ENCODE measurements at places on chromosomes 16 and 17.

GRCh38 chr17:67433248-67433924 is 56.3 kb downstream of the PITPNC1 start:
- DNase-seq = no peak

- no peak for DNase-seq
Observed at GRCh38 chr17:3641717-3642486, 5.3 kb downstream of the CTNS start.

DNA sequence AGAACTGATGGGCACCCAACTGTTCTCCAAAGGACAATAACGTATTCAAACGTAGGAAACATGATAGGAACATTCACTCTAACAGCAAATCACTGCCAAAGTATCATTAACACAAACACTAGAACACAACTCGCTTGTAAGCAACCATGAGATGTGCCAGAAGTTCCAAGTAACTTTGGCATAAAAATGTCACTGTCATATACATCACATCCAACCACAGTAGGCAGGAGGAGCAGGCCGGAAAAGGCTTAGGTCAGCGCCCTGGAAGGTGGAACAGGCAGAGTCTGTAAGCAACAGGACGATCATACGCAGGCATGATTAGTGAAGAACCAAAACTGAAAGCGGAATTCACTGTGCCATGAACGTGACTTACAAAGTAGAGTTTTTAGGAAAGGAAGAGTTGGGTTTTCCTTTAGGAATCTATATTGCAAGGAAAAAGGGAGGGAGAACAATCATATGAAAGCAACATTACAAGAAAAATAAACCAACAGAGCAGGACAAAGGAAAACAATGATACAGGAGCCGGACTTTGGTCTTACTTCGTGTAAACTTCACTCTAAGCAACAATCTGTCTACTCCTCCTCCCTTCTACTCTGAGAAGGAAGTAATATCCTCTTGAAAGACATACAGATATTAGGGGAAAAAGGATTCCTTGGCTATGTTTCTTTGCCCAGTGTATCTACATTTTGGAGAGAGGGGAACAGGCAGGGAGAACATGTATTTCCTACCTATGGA is 52.3 kb downstream of the YWHAE start:
- DNase-seq = no peak

DNA sequence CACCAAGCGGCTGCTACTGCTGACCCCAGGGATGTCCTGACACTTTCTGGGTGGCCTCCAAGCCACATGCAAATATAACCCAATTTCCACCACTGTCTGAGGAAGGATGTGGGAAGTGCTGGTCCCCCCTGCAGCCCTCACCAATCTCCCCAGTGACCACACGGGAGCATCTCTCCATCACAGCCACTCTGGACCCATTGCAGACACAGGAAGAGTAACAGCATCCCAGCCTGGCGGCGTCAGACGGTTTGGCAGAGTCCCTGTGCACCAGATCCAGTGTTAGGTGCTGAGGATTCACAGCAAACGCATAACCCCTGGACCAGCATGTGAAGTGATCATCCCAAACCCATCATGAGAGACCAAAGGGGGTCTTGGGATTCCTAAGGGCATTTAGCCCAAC is 163.7 kb upstream of the TNRC6C start:
- no peak for DNase-seq

GRCh38 chr16:1430759-1431496 is at the start of gene PERCC1:
Gene PERCC1 (plus strand): TSS chr16:1431078. CDS start chr16:1432594, 1,516 bp downstream.
- DNase-seq = no peak

DNA sequence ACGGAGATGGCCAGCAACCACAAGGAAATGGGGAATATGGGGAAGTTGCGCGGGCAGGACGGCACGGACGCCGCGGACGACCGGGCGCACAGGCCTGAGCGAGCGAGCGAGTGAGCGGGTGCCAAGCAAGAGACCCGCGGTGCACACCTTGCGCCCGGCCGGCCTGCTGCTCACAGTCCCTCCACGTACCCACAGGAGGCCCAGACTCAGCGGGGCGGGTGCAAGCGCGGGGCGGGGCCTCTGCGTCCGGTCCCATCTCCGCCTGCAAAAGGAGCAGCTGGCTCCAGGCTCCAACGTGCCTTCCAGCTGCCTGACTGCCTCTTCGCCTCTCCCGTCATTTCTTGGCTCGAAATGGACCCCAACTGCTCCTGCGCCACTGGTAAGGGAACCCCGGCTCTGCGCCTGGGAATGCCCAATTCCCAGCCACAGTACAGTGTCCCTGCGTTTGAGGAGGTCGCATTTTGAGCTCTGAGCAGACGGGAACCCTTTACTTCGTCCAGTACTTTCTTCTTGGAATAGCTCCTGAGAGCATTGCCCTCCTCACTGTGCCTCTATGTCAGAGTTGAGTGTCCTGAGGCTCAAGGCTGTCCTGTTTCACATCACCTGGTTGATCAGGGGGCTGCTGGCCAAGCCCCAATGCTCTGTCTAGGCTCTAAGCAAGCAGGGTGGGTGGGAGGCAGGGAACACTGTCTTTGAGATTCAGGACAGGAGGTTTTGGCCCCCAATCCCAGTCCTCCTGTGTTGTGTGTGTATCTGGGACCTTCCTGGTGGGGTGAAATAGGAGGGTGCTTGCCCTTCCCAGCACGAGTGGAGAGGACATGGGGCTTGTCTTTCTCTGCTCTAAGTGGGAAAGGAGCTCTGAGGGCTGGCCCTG is 8.1 kb upstream of the MT1E start:
- no peak for DNase-seq

DNA sequence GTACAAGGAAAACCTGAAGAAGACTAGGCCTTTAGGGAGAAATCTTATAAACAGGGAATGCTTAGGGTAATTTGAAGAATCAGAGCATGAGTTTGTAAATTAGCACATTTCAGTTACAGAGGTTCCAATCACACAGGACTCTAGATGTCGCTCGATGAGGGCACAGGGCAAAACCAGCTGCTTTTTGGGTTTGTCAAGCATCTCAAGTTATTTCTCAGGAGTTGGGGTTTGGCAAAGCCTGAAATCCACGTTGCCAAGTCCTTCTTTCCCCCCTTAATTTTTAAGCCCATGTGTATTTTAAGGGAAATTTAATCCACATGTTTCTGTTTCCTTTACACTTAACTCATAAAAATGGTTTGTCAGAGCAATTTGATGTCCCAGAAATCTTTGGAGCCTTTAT is 146.9 kb downstream of the ANKFN1 start:
- no peak for DNase-seq

DNA sequence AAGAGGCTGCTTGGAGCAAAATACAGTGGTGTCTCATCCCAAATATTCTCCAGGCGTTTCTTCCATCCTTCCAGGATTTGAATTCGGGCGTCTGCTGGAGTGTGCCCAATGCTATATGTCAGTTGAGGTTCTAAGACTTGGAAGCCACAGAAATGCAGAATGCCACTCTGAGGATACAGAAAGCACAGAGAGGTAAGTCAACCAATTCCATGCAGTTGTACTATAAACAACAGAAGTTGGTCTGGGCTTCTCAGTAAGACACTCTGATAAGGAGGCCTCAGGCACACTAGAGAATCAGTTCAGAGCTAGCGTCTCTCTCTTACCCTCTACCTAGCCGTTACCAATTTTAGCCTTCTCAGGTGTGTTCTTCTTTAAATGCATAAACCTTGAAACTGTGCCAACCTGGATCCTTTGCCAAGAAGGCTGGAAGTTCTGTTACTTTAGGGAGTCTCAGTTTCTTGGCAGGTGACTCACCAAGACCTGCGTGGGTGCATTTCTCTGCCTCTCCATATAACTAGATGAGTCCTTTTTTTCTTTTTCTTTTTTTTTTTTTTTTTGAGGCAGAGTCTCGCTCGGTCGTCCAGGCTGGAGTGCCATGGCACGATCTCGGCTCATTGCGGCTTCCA is 15.1 kb downstream of the NQO1 start:
- DNase-seq = no peak

DNA sequence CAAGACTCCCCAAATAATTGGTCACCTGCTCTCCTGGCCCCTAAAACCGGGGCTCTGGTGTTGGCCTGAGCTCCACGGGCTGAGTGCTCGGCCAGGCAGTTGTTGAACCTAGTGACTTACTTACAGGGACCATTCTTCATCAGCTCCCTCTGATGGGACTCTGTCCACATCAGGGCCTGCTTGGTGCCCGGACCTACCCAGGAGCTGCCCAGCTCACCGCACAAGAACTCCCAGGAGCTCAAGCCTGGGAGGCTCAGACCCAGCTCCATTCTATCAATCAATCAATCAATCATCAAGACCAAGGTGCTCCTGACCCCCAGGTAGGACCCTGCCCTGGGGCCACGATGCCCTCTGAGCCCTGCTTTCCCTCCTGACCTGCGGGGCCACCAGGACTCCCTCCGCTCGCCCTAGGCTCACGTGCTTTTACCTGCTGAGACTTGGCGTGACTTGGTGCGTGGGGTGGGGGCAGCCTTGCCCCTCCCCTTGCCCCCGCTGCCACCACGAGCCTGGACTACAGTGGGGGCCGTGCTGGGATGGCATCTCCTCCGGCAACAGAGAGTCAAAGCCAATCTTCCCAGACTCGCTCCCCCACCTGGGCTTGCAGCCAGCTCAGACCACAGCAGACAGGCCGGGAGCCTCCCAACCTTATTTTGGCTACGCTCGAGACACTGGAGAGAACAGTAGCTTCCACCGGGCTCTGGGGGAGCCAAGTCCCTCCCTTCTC is 15.7 kb downstream of the IL34 start:
- no peak for DNase-seq

DNA sequence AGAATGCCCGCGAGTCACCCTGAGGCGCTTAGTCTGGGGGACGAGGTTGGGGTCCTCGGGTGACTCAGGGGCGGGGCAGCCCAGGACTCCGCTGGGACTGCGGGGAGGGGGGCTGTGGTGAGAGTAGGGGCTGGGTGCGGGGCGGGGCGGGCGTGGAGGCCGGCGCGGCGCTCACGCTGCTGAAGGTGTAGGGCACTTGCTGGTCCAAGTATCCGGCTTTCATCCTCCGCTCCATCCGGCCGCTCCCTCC is 832 bp downstream of the ETV4 start:
- no peak for DNase-seq

GRCh38 chr16:48562475-48562874 is 47.5 kb downstream of the N4BP1 start:
- DNase-seq = no peak

GRCh38 chr17:1126801-1127550 is 52.8 kb downstream of the ABR start:
- DNase-seq = no peak

DNA sequence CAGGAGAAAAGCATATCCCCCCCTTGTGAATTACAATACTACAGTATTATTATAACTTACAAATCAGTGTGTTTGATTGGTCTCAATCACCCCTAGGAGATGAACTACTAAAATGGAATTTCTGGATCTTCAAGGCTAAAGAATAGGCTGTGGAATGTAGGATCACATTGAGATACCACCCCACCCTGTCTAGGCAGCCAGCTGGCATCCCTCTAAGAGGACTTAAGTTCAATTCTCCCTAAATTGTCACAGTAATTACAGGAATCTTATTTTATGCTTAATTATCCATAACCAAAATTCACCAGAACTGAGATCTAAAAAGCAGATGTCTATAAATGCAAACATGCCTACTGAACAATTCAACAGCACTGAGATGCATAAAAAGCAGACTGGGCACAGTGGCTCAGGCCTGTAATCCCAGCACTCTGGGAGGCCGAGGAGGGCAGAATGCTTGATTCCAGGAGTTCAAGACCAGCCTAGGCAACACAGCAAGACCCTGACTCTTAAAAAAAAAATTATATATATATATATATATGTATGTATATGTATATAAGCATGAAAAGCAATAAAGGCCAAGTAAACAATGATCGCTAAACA is 12.0 kb downstream of the AP1G1 start:
- no peak for DNase-seq

GRCh38 chr16:2486645-2487516 is 12.0 kb downstream of the TBC1D24 start:
- no peak for DNase-seq

DNA sequence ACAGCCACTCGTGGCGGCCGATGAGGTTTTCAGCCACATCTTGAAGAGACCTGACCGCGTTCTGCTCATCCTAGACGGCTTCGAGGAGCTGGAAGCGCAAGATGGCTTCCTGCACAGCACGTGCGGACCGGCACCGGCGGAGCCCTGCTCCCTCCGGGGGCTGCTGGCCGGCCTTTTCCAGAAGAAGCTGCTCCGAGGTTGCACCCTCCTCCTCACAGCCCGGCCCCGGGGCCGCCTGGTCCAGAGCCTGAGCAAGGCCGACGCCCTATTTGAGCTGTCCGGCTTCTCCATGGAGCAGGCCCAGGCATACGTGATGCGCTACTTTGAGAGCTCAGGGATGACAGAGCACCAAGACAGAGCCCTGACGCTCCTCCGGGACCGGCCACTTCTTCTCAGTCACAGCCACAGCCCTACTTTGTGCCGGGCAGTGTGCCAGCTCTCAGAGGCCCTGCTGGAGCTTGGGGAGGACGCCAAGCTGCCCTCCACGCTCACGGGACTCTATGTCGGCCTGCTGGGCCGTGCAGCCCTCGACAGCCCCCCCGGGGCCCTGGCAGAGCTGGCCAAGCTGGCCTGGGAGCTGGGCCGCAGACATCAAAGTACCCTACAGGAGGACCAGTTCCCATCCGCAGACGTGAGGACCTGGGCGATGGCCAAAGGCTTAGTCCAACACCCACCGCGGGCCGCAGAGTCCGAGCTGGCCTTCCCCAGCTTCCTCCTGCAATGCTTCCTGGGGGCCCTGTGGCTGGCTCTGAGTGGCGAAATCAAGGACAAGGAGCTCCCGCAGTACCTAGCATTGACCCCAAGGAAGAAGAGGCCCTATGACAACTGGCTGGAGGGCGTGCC is 30.1 kb downstream of the CIITA start:
- no peak for DNase-seq

- DNase-seq = no peak
Observed at GRCh38 chr17:20133517-20133916, 124.4 kb downstream of the SPECC1 start.

DNA sequence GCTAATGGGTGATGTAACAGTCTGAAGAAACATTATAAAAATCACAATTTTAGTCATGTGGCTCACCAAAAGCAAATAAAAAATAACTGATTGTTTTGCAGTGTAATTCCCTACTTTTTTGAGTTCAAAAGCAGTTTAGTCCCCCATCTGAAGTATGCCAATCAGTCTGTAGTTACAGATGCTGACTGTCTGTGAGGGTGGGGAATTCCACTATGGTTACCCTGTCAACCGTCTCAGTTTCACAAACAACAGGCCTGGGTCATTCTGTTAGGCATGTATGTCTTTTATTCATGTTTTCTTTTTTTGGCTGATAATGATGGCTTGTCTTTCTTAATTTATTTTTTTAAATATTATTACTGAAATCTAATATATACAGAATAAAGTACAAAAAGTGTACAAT is 69.3 kb downstream of the STXBP4 start:
- DNase-seq = no peak

DNA sequence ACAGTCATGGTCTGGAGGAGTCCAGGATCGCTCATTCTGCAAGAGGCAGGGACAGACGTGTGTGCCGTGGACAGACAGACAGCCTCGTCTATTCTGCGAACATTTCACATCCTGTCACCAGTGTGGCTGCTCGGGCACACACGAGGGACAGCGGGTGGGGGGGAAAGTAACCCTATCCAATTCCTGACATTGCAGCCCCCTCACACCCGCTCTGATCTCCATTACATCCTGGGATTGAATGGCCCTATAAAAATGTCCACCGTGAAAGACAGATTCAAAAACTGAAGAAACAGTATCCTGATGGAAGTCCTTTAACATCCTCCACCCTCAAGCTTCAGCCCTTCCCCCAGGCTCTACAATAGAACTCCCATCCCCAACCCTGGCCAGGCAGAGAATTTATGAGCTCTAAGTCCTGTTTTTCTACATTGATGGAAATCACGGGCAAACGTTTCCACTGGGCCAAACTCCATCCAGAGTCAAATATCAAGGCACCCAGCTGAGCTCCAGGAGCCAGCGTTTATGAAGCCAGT is 39.4 kb downstream of the HS3ST3A1 start:
- peak; percentile 98 for DNase-seq

All from ACHN (cell line).